ENCODE measurements at places on chromosomes 4 and X.

- DNase-seq: no peak
These were observed 1267.3 kb downstream of the PCDH19 start for GRCh38 chrX:99142745-99143144.

DNA sequence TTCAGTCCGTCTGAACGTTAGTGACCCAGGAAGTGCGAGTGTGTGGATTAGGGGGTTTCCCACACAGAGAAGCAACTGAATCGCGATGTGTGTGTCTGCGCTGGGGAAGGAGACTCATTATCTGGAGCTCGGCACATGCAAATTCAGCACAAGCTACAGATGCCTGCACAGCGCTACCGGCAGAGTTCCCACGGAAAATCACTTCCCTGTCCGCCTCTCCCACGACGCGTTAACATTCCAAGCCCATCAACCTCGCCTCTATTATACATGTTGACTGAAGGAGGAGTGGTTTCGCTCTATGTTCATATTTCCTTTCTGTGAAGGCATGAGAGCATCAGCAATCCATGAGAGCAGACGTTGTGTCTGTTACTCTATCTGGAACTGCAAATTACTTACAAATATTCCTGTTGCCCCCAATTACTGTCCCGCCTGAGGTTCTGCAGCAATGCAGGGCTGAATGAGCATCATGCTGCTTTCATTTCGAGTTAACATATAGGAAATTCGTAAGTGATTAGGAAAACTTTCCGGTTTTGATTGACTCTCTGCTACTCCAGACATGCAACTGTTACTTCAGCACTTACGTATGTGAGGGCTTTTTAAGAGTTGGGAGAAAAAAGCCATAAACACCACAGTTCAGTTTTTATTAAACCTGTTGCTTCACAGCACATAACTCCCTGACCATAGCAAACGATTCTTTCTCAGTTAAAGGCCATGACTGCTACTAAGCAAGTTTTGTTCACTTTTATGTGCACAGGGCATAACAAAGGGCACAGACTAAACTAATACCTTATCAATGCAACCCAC is 15.0 kb upstream of the MTNR1A start:
- DNase-seq: no peak

DNA sequence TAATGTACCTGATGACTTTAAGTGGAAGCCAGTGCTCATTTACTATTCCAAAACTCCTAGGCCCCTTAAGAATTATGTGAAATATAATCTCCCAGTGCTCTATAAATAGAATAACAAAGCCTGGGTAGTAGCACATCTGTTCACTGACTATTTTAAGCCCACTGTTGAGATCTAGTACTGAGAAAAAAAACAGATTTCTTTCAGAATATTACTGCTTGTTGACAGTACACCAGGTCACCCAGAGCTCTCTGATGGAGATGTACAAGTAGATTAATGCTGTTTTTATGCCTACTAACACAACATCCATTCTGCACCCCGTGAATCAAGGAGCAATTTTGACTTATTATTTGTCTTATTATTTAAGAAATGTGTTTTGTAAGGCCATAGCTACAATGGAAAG is 75.7 kb downstream of the FAM47C start:
- DNase-seq: no peak

GRCh38 chr4:84740057-84740456 is 157.1 kb downstream of the CDS1 start:
- DNase-seq: no peak

DNA sequence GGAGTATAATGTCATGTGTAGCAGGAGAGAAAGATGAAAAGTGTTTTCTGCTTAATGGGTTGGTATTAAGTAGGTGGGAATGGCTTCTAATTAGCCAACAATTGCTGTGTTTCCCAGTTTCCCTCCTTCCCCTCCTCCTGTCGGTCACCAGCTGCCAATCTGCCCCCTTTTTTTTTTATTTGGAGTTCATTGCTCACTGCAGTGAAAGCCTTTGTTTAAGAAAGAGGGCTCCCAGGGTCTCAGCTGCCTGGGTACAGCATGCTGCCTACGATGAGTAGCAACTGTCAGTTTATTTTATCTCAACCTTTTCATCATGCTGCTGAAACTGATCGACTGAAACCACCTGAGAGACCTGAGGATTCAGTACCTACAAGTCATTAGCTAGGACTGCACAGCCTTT is 149.0 kb downstream of the POU4F2 start:
- DNase-seq: no peak

GRCh38 chr4:102500696-102501446 is at the start of gene NFKB1:
Gene NFKB1, plus strand, starts transcription at chr4:102501359. Its CDS starts 24,160 bp downstream, at chr4:102525519.
- DNase-seq: peak; percentile 64

- no peak for DNase-seq
These were observed 24.2 kb upstream of the FAM9C start for GRCh38 chrX:13068651-13069050.

All from activated effector memory CD4-positive, alpha-beta T cell treated with Interleukin-2 at 50 U/mL for 16 hours (primary cell).